ENCODE measurements at places on chromosomes 7 and 10.

DNA sequence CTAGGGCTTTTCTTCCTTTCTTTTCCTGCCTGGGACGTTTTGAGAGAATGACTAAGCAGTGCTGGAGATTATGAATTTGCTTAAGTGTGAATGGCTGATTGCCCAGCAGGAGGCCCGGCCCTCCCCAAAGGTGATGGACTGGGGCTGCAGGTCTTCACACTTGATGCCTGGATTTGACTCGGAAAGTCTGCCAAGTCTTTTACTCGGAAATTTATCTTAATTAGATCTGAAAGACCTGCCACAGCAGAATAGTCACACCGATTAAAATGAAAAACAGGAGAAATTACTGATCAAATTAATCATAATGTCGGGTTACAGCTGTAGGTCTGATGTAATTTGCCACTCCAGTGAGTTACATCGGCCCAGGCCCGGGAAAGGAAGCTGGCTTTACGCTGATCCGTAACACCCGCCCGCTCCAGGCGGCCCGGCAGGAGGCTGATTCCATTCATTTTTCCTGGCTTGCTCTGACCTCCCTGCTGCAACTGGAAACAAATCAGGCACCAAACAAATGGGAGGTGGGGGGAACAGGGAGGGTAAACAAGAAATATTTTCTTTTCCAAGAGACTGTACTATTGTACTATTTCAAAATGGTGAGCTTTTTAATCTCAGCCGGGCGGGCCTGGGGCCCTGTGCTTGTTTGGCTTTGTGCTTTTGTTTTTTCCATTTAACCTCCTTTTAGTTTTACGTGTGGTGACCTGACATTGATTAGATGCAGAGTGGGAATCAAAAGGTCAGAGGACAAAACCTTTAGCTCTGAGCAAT, 212.4 kb upstream of the YAE1 start:
- no peak for DNase-seq

- no peak for DNase-seq
Observed at GRCh38 chr7:50531401-50531911, 33.7 kb downstream of the DDC start.

DNA sequence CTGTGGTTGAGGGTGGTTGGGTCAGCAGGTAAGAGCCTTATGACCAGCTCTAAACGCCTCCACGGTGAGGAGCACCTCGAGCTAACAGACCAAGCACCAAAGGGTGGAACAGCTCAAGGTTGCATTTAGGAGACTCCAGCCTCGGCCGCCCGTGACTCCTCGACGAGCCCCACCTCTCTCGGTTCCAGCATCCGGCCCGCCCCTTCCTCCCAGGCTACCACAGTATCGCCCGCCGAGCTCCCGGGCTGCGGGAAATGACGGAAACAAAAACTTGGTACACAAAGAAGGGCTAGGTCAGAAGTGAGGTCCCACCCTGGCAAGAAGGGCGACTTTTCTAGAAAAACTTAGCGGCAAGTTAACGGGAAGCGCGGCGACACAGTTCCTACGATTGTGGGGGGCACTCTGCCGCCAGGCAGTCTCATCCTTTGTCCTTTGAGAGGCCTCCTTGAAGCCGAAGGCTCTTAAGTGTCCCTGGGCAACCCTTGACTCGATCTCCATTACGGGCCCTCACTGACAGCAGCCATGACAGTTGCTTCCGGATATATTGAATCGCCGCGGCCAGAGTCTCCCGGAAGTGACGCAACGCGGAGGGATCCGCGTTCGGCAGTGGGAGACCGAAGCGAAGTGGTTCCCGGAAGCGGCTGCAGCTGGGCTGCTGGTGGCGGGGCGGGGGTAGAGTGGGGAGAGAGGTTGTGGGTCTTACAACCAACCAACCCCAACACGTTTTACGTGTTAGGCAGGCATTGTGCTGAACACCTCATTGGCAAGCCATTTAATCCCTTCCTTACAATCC, 40.2 kb upstream of the ZNF518A start:
- peak; percentile 96 for DNase-seq

GRCh38 chr10:113856563-113856962, 2.1 kb downstream of the NHLRC2 start:
- no peak for DNase-seq

- no peak for DNase-seq
Observed at GRCh38 chr7:145729691-145730090, 386.9 kb upstream of the CNTNAP2 start.

DNA sequence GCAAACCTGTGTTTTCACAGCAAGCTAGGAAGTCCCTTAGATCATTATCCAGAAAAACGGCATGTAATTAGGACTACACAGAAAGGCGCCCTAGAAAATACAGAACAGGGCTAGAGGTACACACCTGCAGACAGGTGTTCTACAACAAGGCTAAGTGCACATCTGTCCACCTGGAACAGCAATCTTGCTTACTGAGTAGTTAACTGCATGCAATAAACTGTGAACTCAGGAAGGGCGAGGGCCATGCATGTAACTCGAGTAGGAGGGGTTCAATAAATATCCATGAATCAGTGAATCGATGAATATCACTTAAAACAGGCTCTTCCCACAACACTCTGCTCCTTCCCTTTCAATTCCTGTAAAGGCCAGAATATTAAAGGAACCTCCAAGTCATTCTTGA, 22.0 kb downstream of the FAM171A1 start:
- DNase-seq = no peak

- no peak for DNase-seq
Observed at GRCh38 chr10:44577533-44577932, 192.6 kb upstream of the CXCL12 start.

- DNase-seq = no peak
Observed at GRCh38 chr7:50431722-50432305, 18.3 kb downstream of the FIGNL1 start.

DNA sequence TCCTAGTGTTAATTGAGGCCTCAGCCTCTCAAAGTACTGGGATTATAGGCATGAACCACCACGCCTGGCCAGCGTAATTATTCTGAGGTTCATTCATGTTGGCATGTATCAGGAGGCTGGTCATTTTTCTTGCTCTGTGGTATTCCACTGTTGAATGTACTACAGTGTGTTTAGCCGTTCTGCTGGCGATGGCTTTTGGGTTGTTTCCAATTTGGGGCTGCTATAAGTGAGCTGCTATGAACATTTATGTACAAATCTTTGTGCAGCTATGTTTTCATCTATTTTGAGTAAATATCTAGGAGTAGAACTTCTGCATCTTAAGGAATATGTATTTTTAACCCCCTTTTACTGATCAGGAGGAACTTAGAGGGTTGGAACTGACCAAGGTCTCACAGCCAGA, 145.8 kb downstream of the AUTS2 start:
- DNase-seq = no peak

- peak; percentile 39 for DNase-seq
Observed at GRCh38 chr7:39623732-39624441, 515 bp downstream of the RALA start.

DNA sequence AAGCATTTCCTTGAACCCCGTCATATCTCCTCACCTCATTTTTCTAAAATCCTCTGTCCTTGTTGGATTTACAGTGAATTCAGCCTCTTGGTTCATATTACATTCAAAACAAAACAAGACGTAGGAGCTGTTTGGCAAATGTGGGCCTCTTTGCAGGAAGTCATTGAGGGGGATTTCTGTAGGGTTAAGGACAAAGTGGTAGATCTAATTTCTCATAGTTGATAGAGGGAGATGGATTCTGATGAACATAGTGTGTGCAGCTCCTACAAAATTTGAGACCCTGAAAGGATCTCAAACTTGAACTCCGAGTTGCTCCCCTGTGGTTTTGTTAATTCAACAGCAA, 682 bp downstream of the TBXAS1 start:
- DNase-seq = peak; percentile 47

DNA sequence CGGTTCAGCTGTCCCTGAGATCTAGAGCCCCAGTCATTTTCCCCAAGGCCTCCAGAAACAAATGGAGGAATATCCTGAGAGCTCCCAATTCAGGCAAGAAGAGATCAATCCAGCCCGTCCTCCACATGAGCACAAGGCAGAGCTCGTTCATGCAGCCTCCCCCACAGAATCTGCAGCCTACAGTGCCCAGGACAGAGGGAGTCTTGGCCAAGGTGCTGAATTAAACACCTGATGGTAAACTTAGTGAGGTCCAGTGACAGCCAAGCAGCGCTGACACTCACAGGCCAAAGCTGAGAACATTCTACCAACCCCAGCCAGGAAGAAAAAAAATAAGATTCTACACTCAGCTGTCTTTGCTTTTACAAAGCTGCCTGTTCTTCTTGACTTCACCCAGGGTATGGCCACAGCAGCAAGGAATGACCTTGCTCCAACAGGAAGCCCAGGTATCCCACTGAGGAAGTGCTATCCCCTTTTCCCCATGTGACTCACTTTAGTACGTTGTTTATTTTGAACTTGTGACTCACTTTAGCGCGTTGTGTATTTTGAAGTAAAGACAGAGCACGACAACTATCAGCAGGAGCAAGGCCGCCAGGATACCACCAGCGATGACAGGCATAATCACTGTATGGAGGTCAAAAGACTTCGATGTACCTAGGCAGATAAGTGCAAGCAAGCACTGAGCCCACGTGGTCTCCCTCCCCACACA, 4.4 kb upstream of the CUZD1 start:
- DNase-seq = no peak

- DNase-seq = no peak
Observed at GRCh38 chr7:22194658-22195273, 162.2 kb downstream of the RAPGEF5 start.

DNA sequence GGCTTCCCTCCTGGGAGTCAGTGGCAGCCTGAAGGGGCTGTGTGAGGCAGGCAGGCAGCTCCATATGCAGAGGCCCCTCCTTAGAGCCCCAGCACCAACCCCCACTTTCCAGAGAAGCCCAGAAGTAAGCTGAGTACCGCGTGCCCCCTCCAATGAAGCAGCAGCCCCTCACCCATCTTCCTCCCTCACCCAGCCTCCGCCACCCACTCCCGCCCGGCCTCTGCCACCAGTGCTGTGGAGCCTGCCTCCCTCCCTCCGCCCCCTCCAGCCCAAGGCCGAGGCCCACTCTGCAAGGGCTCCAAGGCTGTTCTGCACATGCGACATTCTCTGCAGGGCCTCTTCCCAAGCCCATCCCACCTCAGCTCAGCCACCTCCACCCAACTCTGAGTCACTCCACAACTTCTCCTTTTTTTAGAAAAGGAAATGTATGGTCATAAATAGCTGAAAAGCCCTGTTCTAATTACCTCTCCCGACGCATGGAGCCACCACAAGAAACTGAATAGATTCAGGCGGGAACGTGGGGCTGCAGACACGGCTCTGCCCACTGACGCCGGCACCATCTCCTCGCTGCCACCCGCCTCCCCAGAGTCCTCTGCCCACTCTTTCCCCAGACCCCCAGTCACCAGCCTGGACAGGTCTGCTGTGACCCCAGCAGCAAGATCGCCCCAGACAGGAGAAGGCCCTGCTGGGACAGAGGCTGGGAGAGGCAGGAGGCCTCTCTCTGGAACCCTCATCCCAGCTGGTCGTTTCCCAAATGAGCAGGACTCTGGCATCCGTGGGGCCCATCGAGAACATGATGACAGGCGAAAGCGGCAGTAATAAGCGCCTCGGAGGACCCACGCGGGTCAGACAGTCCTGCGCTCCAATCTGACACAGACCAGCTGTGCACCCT, 213.9 kb downstream of the MAD1L1 start:
- DNase-seq = peak; percentile 87

GRCh38 chr10:86400705-86401587, 34.4 kb upstream of the GRID1 start:
- DNase-seq = peak; percentile 59

- DNase-seq = no peak
Observed at GRCh38 chr10:44956717-44957706, 2.6 kb upstream of the RASSF4 start.

- no peak for DNase-seq
Observed at GRCh38 chr7:30005464-30005863, 15.9 kb upstream of the SCRN1 start.

DNA sequence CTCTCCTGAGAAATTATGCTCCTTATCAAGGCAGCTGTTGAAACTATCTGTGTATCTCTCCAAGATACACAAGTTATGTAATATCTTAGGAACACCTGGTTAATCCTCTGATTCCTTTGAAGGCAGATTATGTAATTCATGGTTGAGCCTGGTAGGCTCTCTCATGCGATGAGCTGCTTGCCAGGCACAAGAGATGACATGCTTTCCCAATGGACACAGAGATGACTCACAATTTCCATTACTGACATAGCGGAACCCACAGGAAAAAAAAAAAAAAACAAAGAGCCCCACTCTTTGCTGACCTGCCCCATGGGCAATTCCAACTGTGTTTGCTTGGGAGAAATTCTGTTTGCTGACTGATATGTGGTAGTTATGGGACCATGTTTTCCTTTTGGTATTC, 736.4 kb upstream of the PHF14 start:
- DNase-seq = no peak

GRCh38 chr10:34581801-34582532, 233.1 kb downstream of the PARD3 start:
- no peak for DNase-seq

DNA sequence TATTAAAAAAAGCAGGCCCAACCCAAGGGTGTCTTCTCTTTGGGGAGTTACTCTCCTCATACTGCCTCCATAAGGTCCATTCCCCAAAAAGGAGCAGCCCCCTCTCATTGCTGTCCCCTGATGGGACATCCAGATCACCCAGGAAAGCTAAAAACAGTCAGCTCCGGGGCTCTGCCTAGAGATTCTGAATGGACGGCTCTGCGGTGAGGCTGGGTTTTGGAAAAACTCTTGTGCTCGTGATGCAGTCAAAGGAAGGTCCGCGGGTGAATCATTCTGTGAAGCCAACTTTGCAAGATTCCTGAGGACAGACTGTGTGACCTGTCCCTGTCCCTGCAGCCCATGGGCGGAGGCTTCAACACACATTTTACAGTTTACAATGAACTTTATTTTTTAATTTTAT, 351.5 kb downstream of the TYW1 start:
- no peak for DNase-seq

GRCh38 chr10:72365106-72365895, 10.6 kb upstream of the DNAJB12 start:
- DNase-seq = no peak

- DNase-seq = no peak
Observed at GRCh38 chr7:90715067-90715466, 118.9 kb downstream of the CDK14 start.

DNA sequence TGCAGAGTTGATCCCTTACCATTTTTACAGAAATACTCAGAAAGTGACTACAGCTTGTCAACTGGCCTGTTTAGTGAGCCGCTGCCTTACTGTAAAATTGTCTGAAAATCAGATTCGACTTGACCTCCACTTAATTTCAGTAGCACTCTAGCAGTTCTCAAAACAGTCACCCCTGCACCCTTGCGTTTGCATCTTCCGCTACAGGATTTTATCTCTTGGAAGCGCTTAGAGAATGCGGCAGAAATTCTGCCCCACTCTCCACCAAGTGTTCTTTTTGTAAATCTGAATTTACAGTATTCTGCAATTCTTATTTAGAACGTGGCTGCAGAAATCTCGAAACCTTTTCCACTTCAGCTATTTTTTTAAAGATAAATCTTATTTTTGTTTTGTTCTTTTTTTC, 1.9 kb upstream of the TWIST1 start:
- no peak for DNase-seq

- DNase-seq = no peak
Observed at GRCh38 chr7:94782777-94783176, 124.6 kb upstream of the PPP1R9A start.

All from suppressor macrophage treated with lipopolysaccharide for 4 hours (primary cell).